ENCODE measurements at places on chromosomes 7 and 10.

DNA sequence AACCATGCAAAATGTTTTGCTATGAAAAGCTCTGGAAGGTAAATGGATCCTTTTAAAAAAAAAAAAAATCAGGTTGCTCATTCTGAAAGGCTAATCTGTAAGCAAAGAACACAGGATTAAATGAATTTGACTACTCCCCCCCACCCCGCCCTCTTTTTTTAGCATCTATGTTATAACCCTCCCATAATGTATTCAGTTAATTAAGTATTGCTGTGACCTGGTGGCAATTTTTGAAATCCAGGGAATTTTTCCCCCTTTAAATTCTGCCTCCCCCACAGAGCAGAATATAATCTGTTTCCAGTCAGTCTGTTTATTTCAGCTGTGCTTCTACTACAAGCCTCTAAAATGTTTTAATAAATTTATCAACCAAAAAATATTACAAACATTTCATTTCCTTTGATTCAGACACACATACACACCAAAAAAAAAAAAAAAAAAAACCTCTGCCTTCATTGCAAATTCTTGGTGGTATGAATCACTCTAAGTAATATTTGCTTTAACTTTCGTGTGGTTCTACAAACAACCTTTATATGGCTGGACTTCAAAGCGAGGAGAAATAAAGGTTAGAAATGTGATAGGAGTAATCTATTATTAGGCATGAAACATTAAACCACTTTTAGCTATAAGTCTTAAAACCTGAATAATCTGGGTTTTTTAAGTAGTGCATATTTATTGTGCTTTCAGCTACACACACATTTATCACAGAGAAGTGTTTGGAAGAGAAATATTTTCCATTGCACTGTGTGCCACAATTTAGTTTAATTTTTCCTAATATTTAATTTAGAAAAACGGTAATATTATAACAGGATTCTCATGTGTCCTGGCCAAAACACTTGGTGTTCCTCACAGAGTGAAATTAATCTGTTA lies 64.4 kb upstream of the ARID5B start:
- DNase-seq = no peak

- no peak for DNase-seq
These were observed 92.1 kb downstream of the PIP4K2A start for GRCh38 chr10:22622242-22622806.

DNA sequence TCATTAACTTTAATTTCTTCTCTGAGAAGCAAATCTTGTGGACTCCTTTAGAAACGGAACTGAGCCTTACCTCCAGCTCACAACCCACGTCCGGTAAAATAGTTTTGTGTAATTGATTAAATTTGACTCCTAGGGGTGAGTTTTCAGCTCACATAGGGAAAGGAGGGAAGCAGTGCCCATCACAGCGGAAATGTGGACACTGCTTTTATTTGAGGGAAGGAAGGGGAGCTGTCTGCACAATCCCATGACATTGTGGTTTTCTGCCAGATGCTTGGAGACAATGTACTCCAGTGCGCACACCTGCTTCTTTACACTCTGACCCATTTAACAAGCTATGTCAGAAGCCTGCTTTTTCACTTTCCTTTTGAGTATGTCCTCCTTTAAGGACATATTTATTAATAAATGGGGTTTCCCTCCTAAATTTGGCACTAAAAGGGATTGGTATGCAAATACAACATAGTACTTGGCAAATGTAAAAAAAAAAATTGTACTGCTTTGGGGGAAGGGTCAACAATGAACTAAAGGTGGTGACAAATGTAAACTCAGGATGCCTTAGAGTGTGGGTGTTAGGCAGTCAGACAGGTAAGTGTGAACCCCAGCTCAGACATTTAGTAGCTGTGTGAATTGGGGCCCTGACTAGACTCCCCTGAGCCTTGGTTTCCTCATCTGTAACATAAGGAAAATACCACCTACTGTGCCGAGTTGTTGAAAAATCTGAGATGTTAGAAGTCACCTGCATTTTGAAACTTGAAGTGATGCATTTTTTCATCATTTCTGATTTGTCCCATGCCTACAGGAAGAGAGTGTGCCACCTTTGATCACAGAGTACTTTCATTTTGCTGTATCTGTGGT lies 90.2 kb upstream of the KLF6 start:
- DNase-seq = no peak

- DNase-seq = no peak
These were observed 756.3 kb downstream of the INHBA start for GRCh38 chr7:40946549-40946948.

DNA sequence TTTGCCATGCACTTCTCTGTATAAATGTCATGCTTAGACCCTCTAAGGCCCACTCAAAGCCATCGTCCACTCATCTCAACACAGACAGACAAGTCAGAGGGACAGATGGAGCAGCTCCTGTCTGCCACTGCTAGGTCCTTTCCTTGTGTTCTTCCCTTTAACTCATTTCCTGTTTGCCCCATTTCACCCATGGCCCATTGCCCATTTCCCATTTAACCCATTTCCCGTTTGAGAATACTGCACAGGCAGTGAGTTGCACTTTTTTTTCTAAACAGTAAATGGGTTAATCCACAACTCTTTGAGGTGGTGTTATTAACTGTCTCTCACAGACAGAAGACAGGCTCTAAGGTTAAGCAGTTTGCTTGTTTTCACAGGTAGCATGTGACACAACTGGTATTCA lies 179.3 kb downstream of the NPSR1 start:
- DNase-seq = no peak

- no peak for DNase-seq
These were observed 149.6 kb downstream of the BUB3 start for GRCh38 chr10:123303581-123304337.

- no peak for DNase-seq
These were observed 180.7 kb upstream of the PRSS1 start for GRCh38 chr7:142568435-142569097.

DNA sequence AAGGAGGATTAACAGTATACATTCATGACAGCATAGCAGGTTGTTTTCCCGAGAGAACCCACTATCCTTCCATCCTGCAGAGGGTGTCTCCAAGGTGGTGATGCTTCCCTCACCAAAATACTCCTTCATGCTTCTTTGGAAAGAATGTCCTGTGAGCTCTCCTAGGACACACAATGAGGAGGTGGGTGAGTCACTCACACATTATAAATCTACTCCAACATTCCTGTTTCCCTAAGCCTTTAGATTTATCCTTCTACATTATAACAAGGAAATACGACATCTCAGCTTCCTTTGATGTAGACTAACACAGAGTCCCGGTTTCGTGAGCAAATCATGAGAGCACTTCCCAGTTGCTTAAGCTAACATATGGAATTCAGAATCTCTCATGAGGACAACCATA lies 689.7 kb upstream of the CELF2 start:
- DNase-seq = no peak

DNA sequence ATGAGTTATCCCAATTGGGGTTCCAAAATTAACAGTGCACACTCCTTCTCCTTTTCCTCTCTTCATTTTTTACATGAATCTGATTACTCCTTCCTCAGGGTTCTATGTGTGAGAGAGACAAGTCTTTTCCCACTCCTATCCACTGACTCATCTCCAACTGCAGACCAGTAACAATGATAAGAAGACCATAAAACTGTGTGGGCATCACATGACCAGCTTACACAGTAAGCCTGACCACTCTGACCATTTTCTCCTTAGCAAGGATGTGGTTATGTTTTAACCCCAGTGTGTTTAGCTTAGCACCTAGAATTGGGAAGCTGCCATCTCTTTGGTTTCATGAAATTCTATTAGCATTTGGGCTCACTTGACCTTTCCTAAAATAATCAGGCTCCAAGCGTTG lies 145.0 kb upstream of the CALCR start:
- no peak for DNase-seq

- no peak for DNase-seq
These were observed 53.5 kb downstream of the ZNF467 start for GRCh38 chr7:149719912-149720335.

DNA sequence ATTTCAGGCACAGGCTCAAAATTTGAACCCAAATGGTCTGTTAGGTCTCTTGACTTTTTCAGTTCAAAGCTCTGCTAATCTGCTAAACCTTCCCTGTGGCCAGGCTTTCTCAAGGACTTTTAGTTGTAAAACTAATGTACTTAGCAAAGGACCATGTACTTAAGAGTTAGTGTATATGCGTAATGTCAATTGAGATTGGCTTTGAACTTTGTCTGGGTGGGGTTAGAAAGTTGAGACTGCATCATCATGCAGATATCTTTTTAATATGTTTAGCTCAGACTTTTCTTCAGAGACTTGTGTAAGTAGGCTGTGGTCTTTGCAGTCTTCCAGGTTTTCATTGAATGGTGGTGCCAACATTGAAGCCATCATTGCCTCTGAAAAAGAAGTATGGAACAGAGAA lies 33.7 kb downstream of the CYP51A1 start:
- no peak for DNase-seq

DNA sequence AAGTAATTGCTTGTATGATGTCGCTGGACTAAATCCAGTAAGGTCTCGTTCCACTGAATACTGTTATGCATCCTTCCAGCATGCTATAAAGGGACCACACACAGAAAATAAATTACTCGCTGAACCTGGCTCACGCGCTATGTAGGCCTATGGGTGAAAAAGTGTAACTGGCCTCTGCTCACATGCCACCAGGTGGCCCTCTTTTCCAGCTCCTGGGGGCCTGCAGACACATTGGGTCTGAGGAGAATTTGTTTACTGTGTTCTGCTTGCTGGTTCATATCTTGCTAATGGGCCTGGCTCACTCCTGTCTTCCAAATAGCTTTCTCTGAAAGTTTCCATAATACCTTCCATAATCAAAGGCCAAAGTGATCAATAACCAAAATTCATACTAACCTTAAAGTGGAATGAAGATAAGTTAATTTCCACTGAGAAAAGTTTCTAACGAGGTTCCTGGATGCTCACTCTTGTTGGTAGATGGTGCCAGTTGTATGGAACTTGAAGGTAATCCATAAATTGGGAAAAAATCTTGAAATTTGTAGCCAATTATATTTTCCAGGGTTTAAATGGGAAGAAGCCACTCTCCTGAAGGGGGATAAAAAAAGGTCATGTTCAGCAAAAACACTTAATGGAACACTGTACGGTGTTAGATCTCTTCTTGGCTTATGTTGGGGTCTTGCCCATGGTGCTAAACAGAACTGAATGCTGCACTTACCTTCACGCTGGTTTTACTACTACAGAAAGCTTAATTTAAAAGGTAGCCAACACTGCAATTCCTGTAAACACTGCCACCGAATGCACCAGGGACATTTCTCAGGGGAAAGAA lies 27.0 kb upstream of the ZPBP start:
- DNase-seq = no peak

DNA sequence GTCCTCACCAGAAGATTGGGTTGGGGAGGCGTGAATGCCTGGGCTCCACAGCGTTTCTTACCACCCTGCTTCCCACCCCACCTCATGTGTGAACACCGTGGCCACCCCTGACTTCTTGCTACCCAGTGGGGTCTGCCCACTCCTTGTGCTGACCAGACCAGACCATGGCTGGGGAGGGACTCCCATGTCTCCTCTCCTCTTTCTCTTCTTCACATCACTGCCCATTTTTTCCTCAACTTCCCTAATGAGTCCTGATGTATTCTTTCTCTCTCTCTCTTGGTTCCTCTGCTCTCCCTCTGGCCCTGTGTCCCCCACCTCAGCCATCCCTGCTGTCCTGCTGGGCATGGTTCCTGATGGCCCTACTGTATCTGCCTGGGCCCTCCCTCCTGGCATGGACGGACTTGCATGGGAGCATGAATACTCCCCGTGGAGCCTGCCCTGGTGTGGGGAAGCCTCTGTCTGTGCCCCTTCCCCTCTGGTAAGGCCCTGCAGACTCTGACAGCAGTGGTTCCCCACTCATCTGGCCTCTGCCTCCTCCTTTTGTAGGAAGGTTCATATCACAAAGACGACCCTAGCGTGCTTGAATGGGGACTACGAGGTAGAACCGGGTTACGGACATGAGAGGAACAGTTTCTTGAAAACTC lies 85.5 kb downstream of the ADCY1 start:
- no peak for DNase-seq

GRCh38 chr10:37067576-37067975 lies 57.8 kb upstream of the ANKRD30A start:
- no peak for DNase-seq

DNA sequence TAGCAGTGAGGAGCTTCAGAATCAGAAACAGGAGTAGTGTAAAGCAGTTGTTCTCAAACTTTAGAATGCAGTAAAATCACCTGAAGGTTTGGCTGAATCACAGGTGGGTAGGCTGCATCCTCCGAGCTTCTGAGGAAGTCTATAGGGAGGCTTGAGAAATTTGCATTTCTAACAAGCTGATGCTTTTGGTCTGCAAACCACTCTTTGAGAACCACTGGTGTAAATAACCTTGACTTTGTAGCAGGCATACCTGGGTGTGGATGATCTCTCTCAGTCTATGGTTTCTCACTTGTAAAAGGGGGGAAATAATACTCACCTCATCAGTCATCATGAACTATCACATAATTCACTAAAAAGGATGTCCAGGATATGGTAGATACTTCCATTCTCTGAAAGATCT lies 118.1 kb downstream of the SRI start:
- no peak for DNase-seq

DNA sequence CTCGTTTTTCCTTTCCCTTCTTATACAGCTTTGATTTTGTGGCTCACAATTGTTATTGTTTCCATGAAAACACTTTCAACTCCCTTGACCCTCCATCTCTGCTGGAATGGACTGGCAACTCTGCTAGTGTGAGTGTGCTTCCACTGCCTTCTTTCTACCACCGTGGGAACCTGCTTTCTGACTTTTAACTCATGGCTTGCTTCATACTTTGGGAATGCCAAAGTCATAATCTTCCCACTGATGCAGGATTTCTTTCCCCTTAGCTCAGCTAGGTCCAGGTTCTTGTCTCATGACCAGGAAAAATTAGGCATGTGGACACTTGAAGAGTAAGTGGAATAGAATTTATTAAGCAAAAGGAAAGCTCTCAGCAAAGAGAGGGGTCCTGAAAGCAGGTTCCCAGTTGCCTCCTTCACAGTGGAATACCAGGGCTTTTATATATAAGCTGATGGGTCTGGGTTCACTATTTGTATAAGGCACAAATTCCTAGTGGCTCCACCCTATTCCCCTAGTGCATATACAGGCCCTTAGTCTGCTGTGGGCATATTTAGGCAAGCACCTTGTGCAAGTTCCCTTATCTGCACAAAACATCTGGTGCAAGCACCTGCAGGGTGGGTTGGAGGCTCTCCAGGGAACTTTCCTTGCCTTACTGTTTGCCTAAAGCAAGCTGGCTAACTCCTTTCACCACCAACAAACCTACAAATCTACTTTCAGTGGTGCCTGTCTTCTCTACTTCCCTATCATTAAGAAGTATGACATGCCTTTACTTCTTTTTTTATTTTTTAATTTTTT lies 119.5 kb downstream of the CFAP58 start:
- DNase-seq = no peak

Data from stimulated activated effector memory CD8-positive, alpha-beta T cell treated with anti-CD3 and anti-CD28 coated beads, Interleukin-12 subunit alpha, Interleukin-12 subunit beta, amount 100 ng/mL, for 72 hours (primary cell).